ENCODE measurements at places on chromosomes 12 and 14.

GRCh38 chr14:34347683-34348082, 114.4 kb downstream of the SPTSSA start:
- DNase-seq: peak; percentile 22

- DNase-seq: peak; percentile 9
Observed at GRCh38 chr14:97077253-97077653, 280.1 kb downstream of the VRK1 start.

- no peak for DNase-seq
Observed at GRCh38 chr12:67599691-67600090, 48.9 kb upstream of the DYRK2 start.

GRCh38 chr12:68175557-68176061, 16.1 kb upstream of the IFNG start:
- no peak for DNase-seq

DNA sequence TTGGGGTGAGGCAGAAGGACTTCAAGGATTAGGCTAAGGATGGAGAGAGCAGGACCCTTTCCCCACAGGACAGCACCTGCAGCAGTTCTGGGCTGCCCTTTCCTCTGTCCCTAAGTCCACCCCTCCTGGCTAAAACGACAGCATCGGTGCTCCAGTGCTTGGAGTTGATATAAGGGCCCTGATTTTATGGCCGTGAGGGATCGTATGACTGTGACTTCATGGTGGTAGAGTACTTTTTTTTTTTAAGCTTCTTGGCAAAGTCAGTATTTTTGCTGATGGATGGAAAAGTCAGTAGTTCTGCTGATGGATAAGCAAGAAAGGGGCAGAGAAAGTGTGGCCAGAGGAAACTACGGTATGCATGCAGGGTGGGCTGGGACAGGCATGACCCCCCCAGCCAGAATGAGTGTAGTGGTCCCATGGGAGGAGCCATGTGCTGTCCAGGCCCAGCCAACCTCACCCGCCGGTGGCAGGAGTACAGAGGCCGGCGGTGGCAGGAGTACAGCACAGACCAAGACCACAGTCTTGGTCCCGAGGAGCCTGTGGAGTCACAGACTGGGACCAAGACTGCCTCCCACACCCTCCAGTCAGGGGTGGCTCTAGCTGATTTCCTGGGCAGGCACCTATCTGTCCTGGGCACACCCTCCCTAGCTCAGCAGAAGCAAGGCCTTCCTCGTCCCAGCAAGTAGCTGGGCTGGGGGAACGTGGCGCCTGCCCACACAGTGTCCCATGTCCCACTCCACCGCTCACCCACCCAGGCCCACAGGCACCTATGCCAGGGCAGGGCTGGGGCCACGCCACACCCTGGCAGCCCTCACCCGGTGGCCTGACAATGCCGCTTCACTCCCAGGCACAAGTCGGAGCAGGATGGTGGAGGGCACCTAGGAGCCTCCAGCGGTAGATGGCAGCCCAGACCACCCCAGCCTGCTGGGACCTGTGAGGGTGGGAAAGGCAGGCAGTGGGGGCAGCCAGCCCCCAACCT, 46.3 kb downstream of the CCDC88C start:
- DNase-seq: no peak
